GM18507 (cell line): ENCODE measurements at places on chromosomes 12 and 14.

DNA sequence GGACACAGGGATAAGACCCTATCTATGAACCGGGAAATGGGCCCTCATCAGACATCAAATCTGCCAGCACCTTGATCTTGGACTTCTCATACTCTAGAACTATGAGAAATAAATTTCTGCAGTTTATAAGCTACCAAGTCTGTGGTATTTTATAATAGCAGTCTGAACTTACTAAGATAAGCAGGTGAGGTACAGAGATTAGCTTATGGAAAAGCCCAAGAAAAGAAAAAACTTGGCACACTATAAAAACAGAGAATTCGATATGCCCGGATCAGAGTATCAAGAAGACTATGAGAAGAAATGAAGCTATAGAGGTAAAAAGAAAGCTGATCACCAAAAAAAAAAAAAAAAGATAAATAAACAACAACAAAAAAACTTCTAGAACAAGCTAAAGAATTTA is 52.6 kb downstream of the EEA1 start:
- DNase-seq = no peak

GRCh38 chr12:33988913-33989312 is 33.4 kb upstream of the ALG10 start:
- DNase-seq = no peak

DNA sequence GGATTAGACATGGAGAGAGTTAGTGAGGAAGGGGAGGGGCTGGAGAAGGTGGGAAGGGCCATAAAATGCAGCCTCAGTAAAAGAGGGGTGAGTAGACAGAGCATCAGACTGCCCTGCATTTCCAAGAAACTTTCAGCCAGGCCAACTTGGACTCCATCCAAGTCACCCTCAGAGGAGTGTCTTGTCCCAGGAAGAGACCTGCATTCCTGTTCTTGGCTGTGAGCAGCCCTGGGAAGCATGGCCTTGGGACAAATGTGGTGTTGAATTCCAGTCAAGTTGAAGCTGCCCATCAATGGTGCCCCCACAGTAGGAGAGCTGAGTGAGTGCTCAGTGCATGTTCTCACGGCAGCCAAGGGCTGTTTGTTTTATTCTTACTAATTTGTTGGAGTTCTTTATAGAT is 35.0 kb upstream of the TUNAR start:
- no peak for DNase-seq

DNA sequence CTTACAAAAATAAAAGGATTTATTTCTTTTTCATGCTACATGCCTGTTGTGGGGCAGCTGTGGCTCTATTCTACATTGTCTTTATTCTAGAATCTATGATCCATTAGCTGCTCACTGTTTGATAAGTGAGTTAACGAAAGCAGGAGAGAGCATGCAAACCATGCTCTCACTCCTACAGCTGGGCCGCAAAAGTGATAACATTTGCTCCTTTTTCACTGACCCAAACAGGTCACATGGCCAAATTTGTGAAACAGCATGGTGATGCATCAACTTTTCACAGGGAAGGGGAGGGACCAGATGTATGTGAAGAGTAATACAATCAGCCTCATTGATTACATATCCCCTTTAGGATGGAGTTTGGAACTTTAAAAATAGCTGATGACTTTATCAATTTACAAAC is 456.9 kb upstream of the SYT1 start:
- no peak for DNase-seq

GRCh38 chr12:42904683-42905418 is 315.3 kb upstream of the PRICKLE1 start:
- DNase-seq = no peak

DNA sequence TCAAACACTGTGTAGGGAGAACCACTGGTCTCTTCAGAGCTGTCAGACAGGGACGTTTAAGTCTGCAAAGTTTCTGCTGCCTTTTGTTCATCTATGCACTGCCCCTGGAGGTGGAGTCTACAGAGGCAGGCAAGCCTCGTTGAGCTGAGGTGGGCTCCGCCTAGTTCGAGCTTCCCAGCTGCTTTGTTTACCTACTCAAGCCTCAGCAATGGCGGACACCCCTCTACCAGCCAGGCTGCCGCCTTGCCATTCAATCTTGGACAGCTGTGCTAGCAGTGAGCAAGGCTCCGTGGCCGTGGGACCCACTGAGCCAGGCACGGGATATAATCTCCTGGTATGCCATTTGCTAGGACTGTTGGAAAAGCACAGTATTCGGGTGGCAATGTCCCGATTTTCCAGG is 24.6 kb upstream of the YBX3 start:
- no peak for DNase-seq

GRCh38 chr14:52852810-52853521 is 61.6 kb upstream of the GNPNAT1 start:
- DNase-seq = no peak

DNA sequence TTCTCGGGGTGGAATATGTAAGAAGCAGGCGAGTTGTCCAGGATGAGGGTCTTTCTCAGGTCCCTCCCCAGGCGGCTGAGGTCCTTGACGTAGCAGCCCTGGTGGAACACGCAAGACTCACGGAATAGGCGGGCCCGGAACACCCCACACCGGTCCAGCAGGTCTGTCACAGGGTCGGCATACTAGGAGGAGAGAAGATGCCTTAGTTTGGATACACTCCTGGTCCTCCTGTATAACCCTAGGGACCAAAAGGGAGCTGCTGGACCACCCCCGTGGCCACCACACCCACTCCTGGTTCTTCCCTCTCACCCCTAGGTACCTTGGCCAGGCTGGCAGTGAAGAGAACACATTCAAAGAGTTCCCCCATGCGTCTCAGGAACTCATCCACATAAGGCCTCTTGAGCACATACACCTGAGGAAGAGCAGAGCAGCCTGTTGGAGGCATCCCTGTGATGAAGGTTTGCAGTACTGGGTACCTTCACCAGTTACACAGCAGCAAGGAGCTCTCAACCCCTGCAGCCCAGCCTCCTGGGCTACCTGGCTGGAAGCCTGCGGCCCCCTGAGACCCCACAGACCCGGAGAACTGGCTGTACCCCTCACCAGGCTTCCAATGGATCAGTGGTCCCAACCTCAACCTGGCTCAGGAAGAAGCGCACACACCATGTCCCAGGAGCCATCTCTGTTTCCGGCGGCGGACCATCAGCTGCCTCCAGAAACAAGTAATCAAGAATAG is 5.5 kb upstream of the AVIL start:
- no peak for DNase-seq

- no peak for DNase-seq
These were observed 21.5 kb downstream of the SCARB1 start for GRCh38 chr12:124842073-124842749.

DNA sequence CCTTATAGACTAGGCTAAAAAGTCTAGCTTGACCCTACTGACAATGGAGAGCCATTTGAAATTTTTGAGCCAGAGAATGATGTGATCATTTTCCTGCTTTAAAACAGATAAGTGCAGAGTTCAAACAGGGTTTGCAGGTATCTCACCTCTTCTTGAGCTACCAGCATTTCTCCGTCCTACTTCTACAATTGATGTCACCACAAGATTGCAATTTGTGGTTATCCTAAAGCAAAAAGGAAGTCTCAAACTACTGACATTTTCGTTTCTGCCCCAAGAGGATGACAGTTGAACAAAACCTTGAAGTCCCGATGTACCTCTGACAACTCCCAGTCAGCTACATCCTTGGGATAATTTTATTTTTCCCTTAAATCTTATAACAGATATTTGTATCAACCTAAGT is 86.7 kb downstream of the PTGER2 start:
- DNase-seq = no peak

DNA sequence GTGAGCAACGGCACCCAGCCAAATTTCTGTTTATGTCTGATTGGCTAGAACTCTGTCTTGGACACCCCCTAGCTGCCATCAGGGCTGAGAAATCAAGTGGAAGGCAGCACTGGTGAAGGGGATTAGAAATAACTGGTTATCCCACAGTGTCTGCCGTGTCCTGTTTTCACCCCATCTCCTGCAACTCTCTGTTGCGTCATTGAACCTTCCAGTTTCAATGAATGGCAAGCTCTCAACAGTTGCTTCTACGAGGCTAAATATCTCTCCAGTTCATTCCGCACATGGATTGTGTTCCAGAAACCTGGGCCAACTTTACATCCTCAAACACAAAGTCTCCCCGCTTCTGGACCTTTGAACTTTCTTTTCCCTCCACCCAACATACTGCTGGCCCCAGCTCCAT is 173.7 kb downstream of the RBM19 start:
- no peak for DNase-seq

GRCh38 chr12:46950094-46950493 is 124.3 kb upstream of the SLC38A4 start:
- DNase-seq = no peak

- no peak for DNase-seq
These were observed at the start of gene OR4E2 for GRCh38 chr14:21653331-21653885. TSS of gene OR4E2 (plus strand) at chr14:21653835. CDS start at chr14:21665083, 11,248 bp downstream.

GRCh38 chr12:546920-547845 is 87.4 kb downstream of the B4GALNT3 start:
- peak; percentile 89 for DNase-seq

- no peak for DNase-seq
These were observed 127.9 kb upstream of the DYRK2 start for GRCh38 chr12:67520606-67521005.

DNA sequence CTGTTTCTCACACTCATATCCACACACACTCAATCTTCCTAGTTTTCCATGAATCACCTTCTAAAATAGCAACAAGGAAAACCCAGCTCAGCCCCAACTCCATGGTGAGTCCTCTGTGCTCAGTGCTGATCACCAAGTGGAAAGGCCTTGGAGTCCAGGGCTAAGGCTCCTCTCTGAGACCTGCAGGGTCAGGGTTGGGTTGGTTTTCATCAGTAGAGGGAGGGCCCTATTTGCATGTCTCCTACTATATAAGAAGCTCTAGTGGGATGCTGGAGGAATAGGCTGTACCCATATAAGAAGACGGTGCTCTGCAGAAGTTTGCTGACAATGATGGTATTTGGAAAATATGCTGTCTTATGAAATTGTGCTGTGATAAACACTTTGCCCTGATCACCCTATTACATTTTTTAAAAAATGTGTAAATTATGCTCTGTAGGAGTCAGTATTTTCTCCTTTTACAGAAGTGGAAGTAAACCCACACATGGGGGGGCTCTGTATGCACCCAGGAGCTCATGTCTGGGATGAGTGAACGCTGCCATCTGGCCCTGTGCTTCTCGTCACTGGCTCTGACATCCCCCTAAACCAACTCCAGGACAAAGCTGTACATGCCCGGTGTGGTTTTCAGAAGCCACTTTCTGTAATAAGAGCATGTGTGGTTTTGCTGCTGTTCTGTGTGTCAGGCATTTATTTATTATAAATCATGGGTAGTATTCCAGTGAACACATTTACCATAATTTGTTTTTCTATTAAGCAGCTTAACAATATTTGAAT is 536.3 kb downstream of the TMEM121 start:
- DNase-seq = no peak

DNA sequence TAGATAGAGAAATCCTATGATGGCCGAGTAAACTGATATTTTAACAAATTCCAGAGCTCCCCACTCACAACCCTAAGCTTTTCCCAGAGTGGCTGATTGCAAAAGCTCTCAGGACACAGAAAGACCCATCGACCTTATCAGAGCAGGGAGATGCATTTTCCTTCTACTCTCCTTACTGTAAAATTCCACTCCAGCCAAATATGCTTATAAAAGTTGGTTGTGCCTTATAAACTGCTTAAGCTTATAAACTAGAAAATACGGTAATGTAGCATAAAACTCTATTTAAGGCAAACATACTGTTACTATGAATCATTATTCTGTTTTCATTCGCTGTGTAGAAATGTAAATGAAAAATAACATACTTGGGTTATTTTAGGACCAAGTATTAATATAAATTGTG is 41.6 kb upstream of the TRHDE start:
- no peak for DNase-seq

GRCh38 chr12:46983959-46984841 is 95.2 kb upstream of the PCED1B start:
- peak; percentile 7 for DNase-seq

DNA sequence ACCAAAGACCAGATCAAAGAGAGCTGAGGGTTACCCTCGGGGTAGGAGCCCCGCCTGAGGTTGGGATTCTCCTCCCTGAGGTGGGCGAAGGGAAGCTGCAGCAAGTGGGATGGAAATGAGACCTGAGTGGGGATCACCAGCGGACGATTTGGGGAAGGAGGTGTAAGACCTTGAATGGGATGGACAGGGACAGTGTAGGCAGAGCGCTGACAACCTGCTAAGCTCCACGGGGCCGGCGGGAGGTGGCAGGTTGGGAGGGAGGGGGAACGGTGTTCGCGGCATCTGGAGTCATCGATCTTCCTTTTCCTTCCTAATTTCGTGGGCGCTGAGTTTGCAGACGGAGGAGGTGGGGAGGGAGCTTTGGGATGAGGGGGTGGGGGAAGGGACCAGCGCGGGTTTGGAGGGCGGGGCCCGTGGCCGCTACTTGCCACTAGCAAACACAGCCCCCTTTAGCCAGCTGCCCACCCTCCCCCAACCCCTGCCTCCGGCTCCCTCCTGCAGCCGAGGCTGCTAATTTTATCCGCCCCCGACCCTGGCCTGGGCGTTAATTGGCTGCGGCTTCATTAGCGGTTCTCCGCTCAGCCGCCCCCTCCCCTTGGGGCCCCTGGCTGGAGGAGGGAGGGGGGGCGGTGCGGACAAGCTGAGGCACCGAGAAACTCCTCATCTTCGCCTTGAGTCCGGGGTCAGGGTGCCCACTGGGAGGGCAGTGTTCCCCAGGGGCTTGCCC is 2.8 kb upstream of the SHMT2 start:
- DNase-seq = no peak

DNA sequence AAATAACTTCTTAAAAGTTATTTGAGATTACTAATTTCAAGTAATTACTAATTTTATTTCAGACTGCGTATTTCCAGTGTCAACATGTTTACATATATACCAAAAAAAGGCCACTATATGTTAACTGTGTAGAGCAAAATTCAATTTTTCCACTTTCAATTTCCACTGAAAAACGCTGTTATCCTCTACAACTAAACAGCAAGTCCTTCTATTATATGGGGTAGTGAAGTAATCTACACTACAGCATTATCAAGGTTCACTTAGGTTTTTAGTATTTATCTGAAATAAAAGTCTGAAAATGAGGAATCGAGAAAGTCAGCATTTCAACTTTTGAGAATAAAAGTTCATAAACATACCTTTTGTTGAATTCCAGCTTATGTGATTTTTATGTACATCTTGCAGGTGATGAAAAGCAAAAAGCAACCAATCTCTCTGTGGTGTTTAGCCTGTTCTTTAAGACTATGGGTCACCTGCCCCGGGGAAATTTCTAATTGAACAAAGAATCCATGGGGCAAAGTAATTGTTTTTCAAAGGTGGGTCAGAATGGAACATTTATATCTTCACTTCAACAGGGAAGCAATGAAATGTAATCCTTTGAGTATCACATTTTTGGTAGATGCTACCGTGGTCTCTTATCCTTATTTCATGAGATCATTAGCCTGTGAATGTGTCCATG is 3.3 kb downstream of the BTG1 start:
- no peak for DNase-seq
